ENCODE measurements at places on chromosomes 16 and 17.

GRCh38 chr17:58503866-58504265 is 10.6 kb downstream of the MTMR4 start:
- no peak for DNase-seq

DNA sequence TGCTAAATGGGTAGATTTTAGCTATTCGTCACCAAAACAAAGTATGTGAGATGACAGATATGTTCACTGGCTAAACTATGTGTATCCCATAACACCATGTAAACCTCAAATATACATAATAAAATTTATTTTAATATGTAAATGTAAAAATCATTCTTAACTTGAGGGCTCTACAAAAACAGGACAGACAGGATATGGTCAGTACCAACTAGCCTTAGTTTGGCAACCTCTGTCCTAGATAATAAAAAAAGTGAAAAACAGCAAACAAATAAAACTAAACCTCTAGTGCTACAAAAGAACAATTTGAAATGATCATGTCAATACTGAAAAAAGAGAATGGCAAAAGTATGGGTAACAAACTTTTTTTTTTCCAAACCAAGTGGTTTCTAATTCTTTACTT is 33.8 kb downstream of the NCOR1 start:
- no peak for DNase-seq

- no peak for DNase-seq
Measured at GRCh38 chr16:4505356-4506147, 29.4 kb downstream of the HMOX2 start.

DNA sequence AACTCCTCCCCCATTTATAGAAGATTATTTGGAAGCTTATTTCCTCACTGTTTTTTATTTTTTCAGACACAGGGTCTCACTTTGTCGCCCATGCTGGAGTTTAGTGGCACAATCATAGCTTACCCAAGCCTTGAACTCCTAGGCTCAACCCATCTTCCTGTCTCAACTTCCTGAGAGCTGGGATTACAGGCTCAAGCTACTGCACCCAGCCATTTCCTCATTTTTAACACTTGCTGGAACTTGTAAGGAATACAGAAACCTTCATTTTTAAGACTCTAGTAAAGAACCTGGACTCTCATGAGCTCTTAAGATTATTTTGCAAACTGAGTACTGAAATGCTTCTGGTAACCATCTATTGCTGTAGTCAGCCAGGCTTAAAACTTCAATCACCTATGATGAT is 29.9 kb downstream of the KANSL1 start:
- DNase-seq = no peak

- no peak for DNase-seq
Measured at GRCh38 chr17:6523330-6523729, 33.0 kb downstream of the PITPNM3 start.

DNA sequence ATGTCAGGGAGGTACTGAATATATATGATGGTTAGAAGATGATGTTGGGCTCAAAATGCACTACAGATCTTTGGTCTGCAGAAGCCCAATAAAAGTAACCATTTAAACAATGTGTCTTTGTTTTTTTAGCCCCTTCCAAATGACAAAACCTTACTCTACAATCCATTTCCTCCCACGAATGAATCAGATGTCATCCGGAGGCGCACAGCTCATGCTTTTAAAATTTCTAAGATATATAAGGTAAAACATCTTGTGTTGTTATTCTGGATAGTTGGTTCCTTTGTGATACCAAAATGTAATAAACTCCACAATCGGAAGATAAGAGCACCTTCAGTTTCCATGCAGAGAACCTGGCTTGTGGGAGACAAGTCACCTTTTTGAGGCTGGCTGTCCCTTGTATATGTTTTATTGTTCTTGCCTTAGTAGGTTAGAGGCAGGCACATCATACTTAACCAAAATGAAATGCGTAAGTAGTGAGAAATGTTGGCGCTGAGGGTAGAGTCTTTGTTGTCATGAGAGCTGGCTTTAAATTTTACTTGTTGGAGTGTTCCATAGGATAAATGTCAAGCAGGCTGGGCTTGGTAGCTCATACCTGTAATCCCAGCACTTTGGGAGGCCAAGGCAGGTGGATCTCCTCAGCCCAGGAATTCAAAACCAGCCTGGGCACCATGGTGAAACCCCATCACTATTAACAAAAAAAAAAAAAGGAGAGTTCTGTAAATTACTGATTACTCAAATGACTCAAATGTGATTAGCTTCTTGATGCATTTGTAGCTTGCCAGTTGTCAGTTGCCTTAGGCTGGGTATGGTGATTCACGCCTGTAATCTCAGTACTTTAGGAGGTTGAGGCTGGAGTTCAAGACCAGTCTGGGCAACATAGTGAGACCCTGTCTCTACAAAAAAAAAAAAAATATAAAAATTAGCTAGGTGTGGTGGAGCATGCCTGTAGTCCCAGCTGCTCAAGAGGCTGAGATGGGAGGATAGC is 19.7 kb upstream of the SNTB2 start:
- no peak for DNase-seq

- DNase-seq = no peak
Measured at GRCh38 chr16:11495066-11495407, 91.7 kb downstream of the LITAF start.

DNA sequence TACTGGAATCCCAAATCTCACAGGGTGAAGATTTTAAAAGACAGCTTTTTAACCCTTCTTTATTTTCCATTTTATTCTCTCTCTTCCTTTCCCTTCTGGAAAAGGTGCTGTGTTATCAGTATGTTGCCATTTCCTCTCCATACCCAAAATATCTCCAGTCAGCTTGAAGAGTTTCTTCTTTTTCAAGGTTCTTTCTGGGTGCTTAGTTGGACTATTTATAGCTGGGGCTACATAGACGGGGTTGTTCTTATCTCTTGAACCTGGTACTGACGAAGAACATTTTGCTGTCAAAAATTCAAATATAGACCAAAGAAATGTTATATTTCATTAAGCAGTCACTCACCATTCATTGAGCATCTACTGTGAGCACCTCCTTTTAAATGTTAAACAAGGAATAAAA is 48.6 kb downstream of the IST1 start:
- no peak for DNase-seq

DNA sequence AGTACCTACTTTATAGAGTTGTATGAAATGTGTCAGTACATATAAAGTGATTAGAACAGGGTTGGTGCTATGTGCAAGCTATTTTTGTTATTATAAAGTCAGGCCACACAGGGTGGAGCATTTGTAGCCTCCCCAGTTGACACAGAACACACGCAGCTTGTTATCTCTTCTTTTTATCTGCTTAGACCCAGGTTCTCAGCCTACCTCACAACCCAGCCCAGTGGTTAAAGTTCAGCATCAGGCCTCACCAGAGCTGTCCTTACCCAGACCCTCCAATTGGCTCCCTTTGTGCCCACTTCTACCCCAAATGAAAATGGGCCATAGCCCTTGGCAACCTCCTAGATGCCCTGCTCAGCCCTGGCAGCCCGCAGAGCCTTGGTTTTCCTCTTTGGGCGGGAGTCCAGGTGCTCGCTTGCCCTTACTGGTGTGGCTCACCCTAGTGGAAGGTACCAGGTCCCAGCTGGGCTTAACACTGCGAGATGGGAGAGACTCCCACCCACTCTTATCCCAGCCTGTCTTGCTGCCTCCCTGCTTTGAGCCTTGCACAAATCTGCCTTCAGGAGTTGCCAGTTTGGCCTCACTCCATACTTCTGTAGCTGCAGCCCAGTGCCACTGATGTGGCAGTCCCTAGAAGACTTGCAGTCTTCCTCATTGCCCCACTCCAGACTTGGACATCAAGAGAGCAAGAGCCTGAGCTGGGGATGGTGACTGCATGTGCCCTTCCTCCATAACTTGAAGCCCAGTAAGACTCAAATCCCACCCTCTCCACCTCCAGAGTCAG is 1.1 kb upstream of the PIGS start:
- DNase-seq = peak; percentile 51

DNA sequence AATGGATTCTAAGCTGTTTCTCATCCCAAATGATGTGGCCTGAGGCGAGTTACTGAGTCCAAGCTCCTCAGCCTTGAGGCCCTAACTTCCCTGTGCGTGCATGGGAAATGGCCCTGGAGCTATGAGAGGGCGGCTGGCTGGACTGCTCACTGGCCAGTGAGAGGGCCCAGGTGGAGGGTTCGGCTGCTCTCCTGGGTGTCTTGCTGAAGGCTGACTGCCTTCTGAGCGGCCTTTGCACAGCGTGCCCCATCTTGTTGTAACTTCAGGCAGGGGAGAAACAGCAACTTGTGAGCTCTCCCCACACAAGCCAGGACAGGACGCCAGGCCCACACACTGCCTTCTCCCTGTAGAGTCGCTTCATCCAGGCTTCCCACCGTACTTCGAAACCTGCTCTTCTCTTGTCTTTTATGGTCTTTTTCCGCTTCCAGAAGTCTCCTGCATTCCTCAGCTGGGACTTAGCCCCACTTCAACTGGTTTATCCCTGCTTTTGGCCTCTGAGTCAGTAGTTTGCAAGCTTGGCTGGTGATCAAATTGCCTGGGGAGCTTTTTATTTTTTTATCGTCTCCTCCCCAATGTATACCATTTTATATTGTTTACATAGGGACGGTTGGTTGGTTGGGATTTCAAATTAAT is 13.3 kb downstream of the CDH3 start:
- no peak for DNase-seq

GRCh38 chr17:5364156-5364555 is 55.3 kb downstream of the NUP88 start:
- DNase-seq = no peak

- no peak for DNase-seq
Measured at GRCh38 chr16:6356911-6357310, 975.7 kb upstream of the RBFOX1 start.

- peak; percentile 62 for DNase-seq
Measured at GRCh38 chr16:71894229-71894920, 956 bp upstream of the IST1 start.

- no peak for DNase-seq
Measured at GRCh38 chr17:15342460-15342859, 1.1 kb upstream of the TEKT3 start.

DNA sequence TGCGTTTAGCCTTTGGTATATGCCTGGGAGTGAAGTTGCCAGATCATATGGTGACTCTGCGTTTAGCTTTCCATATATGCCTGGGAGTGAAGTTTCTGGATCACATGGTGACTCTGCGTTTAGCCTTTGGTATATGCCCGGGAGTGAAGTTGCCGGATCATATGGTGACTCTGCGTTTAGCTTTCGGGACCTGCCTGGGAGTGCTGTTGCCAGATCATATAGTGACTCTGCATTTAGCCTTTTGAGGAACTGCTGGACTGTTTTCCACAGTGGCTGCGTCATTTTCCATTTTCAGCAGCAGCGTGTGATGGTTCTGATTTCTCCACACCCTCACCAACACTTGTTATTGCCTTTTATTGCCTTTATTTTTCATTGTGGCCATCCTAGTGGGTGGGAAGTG is 73.0 kb downstream of the OR1D5 start:
- DNase-seq = no peak

Measured in hematopoietic multipotent progenitor cell treated with erythropoietin and hydrocortisone succinate and interleukin-3 and kit ligand, for 17 days (in vitro differentiated cells).